ENCODE measurements at places on chromosomes 4 and X. TPM values are rescaled to one million over a fixed set of nuclear protein-coding genes. Genes with fewer than 3 reads are reported as not detected.

Gene STEEP1
- 18.9 TPM for total RNA-seq

Gene RAB40A
- 0.20 TPM for total RNA-seq

Gene FOXO4
- total RNA-seq = 11.0 TPM

Gene CDX4
- total RNA-seq = not detected

Gene WNK3
- 0.07 TPM for total RNA-seq

Gene TMEM187
- 5.2 TPM for total RNA-seq

Gene CCNA2
- total RNA-seq = 61.5 TPM

Gene ANKRD50
- total RNA-seq = 0.07 TPM

Gene RHOXF1
- total RNA-seq = 0.29 TPM

Gene AADAT
- not detected for total RNA-seq

Gene GABRE
- not detected for total RNA-seq

Gene NPY1R
- not detected for total RNA-seq

Gene NKX6-1
- total RNA-seq = not detected

Gene SYNPO2
- 0.93 TPM for total RNA-seq

Gene HPGD
- 13.8 TPM for total RNA-seq

Gene SMPX
- not detected for total RNA-seq

Gene CNGA1
- total RNA-seq = not detected

Gene IL9R
- total RNA-seq = 33.2 TPM

Gene CLCN4
- not detected for total RNA-seq

Gene CHIC1
- 6.5 TPM for total RNA-seq

Gene MAGEB17
- total RNA-seq = not detected

Gene KLF8
- 13.5 TPM for total RNA-seq

Gene TLR3
- 0.51 TPM for total RNA-seq

All from T-helper 1 cell treated with Interleukin-12 subunit alpha and Interleukin-12 subunit beta and Interleukin-4 antibody, amounts not matched to agents 30 ng/mL and 1 ng/mL, for 36 hours (primary cell).